ENCODE measurements at places on chromosomes 11 and 22. TPM values are rescaled to one million over a fixed set of nuclear protein-coding genes. Genes with fewer than 3 reads are reported as not detected.

The DNAJB13 gene
- 0.27 TPM for polyA plus RNA-seq

The GLYAT gene
- not detected for polyA plus RNA-seq

The DAGLA gene
- 0.04 TPM for polyA plus RNA-seq

The UBQLN3 gene
- not detected for polyA plus RNA-seq

The KRTAP5-9 gene
- polyA plus RNA-seq, result 0.95 TPM

The CYB5R2 gene
- 1.4 TPM for polyA plus RNA-seq

The CDC42EP1 gene
- polyA plus RNA-seq, result 0.22 TPM
